Hypothalamus (tissue), 51 donors: ENCODE measurements at places on chromosomes 3 and 15.

DNA sequence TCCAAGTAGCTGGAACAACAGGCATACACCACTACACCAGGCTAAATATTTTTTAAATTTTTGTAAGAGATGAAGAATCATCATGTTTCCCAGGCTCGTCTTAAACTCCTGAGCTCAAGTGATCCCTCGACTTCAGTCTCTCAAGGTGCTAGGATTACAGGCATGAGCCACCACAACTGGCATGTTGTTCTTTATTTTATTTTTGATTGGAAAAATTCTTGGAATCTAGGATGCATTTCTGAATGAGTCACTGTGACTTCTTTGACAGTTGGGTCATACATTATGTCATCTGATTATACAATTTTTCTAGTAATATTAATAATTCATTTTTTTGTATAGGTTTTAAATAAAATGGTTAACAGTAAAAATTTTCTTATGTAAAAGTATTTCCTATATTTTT lies 870.2 kb downstream of the SI start:
- DNase-seq, result no peak

DNA sequence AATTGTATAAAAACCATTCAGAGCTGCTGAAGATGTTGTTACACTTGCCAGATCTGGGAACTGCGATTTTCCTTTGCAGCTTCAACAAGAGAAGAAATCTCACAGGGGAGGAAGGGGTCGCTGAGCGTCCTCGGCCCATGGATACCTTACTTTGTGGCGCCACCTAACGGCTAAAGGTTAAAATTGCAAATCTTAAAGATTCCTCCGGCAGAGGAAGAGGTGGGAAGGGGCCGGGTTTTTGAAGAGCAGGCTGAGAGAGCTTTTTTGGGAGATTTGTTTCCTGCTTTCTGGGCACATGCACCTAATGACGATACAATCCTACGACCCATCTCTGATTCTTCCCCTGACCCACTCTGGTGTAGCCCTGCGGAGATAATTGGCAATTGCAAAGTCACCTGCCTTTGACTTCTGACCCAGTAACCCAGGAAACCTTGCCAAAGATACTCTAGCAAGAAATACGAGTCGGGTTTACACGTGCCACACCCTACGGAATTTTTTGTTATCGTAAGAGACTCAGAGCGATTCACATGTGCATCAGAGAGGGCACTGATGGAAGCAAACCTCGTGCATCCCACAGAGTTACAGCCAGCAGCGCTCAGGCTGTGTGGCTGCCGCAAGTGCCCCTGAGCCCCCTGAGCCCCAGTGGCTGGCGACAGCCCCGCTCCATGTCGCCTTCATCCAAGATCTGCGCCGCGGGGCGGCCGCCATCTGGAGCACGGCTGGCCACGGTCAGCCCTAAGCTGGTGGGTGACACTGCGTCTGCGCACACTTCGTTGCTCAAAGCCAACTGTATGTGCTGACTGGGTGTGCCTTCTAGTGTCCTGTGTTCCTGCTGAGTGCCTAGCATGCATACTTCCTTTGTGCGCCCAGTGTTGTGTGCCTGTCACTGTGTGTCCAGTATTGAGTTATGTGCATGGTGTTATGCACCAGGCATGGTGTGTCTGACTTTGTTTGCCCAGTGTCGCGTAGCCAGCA lies 55.2 kb upstream of the CHRNA7 start:
- peak; percentile 40 for DNase-seq

DNA sequence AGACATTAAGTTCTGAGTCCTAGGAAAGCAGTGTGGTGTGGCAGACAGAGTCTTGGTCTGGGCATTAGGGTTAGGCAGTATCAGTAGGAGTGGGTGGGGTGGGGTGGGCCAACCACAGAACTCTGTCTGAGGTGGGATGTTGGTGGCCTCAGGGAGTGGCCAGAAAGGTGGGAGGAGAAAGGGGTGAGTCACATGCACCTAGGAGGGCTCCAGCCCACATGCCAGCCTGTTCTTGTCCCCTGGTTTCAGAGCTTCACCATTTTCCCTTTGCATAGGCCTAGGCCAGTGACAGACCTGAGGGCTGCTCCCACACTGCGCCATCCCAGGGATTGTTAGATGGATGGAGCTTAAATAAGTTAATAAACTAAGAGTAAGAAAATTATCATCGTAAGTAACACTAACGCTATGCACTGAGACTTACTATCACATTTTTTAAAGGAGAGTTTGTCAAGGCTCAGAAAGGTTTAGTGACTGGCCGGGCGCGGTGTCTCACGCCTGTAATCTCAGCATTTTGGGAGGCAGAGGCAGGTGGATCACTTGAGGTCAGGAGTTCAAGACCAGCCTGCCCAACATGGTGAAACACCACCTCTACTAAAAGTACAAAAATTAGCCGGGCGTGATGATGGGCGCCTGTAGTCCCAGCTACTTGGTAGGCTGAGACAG lies 33.8 kb downstream of the DNASE1L3 start:
- no peak for DNase-seq

DNA sequence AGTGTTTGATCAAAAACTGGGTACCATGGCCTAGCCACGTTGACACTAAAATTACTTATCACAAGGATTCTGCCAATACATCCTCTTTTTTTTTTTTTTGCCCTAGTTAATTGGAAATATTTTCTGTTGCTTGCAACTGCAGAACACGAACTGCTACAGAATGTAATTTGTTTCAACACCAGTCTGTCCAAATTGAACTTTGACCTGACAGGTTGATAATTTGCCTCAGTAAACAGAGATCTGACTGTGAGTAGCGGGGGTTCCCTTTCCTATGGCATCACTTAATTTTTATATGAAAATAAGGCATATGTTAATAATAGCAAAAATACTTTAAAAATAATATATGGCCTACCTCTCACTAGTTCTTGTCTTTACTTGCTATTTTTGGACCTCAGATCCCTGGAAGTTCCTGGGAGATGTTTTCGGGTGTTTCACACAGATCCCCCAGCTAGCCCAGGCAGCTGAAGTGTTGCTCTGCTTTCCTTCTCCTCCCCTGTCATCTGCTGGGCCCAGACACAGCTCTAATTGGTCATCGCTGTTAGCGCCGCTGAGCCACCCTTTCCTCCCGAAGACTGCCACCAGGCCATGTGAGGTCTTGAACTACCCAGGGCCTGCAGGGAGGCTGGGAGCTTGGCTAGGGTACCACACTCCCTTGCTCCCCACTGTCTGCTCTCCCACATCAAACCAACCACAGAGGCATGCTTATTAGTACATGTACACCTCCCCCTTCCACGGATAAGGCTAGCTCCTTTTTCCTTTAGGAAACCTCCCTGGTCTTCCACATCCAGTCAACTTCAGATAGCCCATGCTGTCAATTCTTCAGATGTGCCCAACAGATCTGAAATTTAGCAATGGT lies 89.8 kb upstream of the RNF7 start:
- no peak for DNase-seq

DNA sequence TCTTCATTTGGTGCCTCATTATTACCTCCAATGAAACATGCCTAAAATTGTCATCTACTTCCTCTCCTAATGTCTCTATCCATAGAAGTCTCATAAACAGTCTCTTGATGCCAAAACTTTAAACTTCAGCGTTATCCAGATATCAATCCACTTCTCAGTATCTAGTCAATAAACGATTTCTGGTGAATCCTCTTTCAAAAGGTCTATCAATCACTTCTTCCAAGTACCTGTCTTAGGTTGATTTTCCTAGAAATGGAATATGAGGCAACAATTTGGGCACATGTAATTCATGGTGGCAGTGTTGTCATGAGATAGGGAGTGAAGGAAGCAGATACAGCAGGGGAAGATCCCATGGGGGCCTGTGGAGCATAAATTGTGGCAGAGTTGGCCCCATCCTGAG lies 348.5 kb upstream of the POU1F1 start:
- no peak for DNase-seq

DNA sequence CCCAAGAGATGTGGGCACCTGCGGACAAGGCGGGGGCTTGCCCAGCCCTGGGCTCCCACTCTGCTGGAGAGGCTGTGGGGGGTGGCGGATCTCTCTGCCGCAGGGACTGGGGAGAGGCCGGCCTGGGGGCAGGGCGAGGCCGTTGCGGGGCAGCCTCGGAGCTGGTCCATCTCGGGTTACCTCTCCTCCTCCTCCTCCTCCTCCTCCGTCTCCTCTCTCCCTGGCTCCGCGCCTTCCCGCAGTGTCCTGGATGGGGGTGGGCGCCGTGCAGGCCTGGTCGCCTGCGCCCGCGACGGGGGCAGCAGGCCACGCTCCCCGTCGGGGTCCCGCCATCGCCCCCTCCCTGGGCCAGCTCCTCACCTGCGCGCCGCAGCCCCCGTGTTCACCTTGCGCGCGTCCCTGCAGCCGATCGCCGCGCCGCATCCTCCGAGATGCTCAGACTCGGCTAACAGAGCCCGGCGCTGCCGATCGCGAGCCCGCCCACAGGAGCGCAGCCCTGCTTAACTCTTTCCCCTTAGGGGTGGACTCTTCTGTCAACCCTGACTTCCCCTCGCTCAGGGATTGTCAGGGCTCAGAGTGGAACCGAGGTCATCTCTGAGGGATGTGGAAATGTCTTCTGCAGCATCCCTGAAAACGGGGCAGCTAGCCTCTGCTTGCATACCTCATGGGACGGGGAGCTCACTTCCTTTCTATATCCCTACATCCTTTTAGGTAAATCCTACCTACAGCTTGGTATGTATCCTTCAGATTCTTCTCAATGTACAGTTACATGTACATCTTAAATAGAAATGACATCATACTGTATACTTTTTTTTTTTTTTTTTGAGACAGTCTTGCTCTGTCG lies at the start of gene PRRT3:
PRRT3 (minus strand) TSS at position 447 of the 844 bp plus-strand sequence. CDS start 2,293 bp downstream, outside the sequence.
- no peak for DNase-seq

- no peak for DNase-seq
Observed at GRCh38 chr15:83092309-83092976, 15.0 kb upstream of the TM6SF1 start.

- DNase-seq, result no peak
Observed at GRCh38 chr15:97875513-97876280, 84.8 kb upstream of the ARRDC4 start.

GRCh38 chr15:100778831-100779288 lies 100.8 kb upstream of the ALDH1A3 start:
- no peak for DNase-seq

DNA sequence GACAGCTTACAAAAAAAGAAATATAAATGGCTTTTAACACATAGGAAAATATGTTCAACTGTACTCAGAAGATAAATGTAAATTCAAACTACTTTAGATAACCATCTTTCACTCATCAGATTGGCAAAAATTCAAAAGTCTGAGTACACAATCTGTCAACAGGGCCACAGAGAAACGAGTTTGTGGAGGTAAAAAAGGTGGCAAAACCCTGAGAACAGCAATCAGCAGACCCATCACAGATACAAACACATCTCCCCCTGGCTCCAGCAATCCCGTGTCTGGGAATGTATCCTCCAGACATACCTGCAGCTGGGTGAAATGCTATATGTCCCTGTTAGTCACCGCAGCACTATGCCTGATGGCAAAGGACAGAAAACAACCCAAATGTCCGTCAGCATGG lies 149.5 kb downstream of the OSBPL10 start:
- no peak for DNase-seq

GRCh38 chr15:81155375-81156218 lies 21.5 kb downstream of the CFAP161 start:
- no peak for DNase-seq
